Mucosa of gallbladder (tissue), 1 donor: ENCODE measurements at places on chromosomes 1 and 21. TPM values are rescaled to one million over a fixed set of nuclear protein-coding genes. Genes with fewer than 3 reads are reported as not detected.
A peak's percentile ranks its signal among the peaks of the same experiment; 100 is the strongest.

The PTP4A2 gene
- total RNA-seq = 274 TPM

- no peak for DNase-seq
These were observed 53.2 kb downstream of the SPSB1 start for GRCh38 chr1:9345922-9346321.

GRCh38 chr1:167161242-167161641, 59.4 kb upstream of the POU2F1 start:
- DNase-seq = no peak

DNA sequence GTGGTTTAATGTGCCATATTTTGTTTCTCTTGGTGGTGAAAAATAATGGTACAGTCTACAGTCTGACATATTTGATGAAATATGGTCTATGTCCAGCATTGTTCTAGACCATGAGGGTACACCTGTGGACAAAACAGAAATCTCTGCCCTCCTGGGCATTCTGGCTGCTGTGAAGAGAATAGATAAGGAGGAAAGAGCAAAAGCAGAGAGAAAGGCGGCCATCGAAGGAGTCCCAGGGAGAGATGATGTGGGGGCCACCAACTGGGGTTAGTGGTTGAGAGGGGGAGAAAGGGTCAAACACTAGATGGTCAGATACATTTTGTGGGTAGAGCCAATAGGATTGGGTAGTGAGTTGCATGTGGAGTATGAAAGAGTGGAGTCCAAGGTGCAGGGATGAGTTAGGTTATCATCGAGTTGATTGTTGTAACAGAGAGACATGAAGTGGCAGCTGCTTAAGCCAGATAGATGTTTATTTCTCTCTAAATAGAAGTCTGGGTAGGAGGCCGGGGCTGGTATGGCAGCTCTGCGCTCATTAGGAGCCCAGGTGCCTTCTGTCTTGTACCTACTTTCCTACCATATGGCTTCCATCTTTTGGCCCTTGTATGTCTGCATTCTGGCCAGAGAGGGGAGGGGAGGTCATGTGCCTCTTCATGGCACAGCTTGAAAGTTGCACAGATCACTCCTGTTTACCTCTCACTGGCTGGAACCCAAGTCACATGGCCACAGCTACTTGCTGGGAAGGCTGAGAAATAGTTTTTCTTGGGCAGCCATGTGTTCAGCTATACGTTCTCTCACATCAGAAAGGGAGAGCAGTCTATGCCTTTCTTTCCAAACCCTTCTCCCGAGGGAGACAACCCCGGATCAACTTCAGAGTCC, 13.0 kb downstream of the UBE4B start:
- DNase-seq = peak; percentile 21

DNA sequence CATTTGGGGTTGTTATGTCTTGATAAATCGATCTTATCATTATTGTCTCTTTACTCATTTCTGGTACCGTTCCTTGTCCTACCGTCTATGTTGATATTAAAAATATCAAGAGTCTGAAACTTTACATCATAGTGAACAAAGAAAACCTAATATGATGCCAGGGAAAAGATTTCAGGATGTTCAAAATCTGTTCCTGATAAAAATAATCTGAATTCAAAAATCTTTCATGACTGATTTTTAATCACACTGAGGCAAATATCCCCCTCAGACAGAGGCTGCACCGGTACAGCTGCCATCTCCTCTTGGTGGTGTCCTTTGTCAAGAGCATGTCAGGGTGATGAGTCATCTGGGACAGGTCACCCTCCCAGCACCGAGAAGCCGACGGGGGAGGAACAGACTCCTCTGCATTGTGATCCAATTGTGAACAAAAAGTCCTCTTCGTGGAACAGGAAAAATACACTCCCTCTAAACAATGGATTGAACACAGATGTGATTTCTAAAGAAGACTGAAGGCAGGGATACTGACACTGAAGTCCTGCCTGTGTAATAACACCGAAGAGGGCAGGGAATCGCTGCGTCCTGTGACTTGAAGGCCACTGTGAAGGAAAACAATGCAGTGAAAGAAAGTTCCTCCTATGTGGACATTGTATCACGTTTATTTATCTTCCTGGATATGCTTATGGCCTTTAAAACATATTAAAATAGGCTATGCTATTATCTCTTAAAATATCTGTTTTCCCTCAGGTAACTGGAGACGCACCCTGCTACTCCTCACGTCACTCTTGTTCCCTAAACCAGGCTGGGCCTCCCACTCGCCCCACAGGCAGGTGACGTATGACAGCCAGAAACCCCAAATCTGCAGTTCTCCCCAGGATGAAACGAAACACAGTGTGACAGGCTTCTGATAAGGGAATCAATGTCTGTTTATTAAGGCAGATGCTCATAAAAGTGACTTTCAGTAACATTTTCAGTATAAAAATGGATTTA, 4.3 kb upstream of the SPATC1L start:
- peak; percentile 57 for DNase-seq

The OR6N2 gene
- not detected for total RNA-seq

DNA sequence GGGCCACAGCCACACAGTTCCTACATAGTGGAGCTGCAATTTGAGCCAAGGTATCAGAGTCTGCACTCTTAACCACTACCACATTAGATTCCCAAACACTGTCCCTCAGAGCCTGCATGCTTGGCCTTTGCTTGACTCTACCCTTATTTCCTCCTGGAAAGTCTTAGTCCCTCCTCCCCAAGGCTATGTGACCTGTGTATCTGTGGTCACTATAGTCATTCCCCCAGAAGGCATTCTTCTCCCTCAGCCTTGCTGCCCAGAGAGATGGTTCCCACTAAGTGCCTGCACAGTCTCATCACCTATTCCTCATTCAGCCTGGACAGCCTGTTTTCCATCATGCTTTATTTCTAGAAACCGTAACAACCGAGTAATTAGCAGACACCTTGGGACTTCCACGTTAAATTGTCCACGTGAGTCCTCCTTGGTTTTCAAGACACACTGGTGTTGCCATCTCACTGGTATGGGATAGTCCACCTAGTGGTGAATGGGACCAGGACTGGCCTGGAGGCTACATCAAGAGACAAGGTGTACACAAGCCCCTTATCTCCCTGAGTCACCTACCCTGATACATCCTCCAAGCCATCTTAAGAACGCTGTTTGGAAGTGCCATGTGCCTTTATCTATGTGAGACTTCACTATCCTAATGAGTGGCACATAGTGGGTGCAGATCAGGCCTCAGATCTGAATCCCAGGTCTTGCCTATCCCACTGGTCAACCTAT, 3.8 kb upstream of the ZNF648 start:
- no peak for DNase-seq

DNA sequence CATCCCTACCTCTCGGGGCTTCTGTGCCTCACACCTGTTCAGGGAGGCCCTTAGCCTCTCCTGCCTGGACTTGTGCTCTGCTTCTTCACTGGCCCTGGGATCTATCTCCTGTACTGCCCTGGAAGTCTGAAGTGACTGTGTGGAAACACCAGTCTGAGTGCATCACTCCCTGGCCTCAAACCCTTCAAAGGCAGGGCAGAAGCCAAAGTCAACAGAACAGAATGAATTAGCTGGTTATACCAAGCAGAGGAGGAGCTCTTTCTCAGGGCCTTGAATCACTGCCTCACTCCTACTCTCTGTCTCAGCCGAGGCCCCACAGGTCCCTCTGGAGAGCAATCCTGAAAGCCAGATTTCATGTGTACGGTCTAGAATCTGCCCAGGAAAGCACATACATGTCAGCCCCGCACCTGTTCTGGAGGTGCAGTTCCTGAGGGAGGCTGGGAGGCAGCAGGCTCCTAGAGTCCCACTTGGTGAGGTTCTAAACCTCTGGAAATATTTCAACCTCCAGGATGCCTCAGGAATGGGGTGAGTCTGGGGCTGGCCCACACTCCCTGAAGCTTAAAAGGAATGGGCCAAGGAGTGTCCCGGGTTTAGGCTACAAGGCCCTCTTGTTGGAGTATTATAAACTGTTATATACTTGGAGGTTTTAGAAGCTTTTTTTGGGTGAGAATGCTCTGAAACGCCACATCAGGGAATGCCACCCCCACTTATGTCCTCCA, 98.3 kb downstream of the ABCA4 start:
- DNase-seq = no peak

The PTPRC gene
- 29.8 TPM for total RNA-seq

The SAMD11 gene
- 15.0 TPM for total RNA-seq

- DNase-seq = no peak
These were observed 28.5 kb downstream of the TUFT1 start for GRCh38 chr1:151568626-151569088.

- no peak for DNase-seq
These were observed 38.4 kb downstream of the LHX8 start for GRCh38 chr1:75172556-75172955.

DNA sequence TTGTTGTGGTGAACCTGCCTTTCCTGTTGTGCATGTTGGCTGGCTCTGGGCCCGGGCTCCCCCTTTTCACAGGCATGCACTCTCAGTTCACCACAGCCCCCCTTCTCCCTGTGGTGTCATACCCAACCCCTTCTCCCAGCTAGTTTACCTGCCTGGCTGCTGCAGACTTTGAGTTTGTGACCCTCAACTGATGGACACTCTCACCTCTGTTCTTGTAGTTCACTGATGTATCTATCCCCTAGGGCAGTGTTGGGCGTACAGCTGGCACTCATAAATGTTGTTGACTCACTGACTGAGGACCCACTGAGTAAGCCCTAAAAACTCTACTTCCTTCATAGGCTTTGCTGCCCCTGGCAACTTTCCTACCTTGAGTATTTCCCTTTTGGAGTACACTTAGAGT, 54.9 kb downstream of the WDR64 start:
- DNase-seq = no peak

The TMEM125 gene
- total RNA-seq = 75.9 TPM

The ALX3 gene
- not detected for total RNA-seq

DNA sequence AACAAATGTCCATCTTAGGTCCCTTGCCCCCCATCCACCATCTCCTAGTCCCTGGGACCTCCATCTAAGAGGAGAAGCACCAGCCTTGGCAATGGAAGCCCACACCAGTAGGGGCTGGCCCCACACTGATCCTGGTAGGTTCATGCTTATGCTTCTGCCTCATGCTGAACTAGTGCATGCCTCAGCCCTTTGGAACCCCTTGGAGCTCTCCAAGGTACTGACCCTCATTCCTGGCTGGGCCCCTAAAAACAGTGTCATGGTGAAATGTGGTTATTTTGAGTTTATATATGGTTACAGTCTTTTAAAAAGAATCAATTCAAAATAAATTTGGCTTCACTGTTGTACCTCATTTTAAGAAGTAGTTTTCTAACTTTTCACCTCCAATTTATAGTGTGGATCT, 108.3 kb downstream of the HIVEP3 start:
- DNase-seq = no peak

The KPRP gene
- total RNA-seq = not detected

GRCh38 chr1:100700586-100700985, 19.0 kb upstream of the VCAM1 start:
- no peak for DNase-seq

GRCh38 chr1:10662090-10662688, 134.3 kb downstream of the CASZ1 start:
- DNase-seq = no peak

The GPBP1L1 gene
- 132 TPM for total RNA-seq

GRCh38 chr1:58206749-58207148, 339.8 kb downstream of the OMA1 start:
- no peak for DNase-seq

The TRNP1 gene
- total RNA-seq = 296 TPM

DNA sequence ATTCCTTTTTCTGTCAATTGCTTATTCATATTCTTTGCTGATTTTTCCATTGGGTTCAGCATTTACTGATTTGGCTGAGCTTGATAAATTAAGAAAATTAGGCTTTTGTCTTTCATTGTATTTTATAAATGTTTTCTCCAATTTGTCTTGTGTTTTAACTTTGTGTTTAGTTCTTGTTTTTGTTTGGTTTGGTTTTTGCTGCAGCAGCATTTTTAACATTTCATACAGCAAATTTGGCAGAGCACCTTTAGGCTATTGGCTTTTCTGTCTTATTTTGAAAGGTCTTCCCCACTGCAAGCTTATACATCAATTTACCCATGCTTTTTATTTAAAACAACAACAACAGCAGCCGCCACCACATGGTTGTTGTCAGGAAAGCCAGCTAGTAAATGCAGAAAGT, 33.8 kb upstream of the DISC1 start:
- no peak for DNase-seq

DNA sequence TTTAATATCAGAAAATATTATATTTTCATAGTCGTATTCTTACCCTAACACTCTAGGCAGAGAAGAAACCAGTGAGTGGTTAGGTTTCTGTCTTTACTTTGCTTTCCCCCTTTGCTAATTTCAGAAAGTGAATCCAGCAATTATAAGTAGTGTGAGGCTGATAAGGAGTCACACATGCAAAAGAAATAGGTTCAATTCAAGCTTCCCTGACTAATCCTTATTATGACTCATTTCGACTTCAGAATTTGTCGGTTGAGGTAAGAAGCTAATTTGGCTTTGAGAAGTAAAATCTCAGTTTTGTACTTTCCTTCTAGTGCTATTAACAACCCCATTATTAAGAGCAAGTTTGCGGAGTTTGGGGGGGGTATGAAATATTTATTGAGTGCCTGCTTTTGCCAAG, 22.4 kb downstream of the ESRRG start:
- no peak for DNase-seq
